ENCODE measurements at places on chromosomes 6 and 20. TPM values are rescaled to one million over a fixed set of nuclear protein-coding genes. Genes with fewer than 3 reads are reported as not detected.

Gene PFDN6
- 22.1 TPM for total RNA-seq

GRCh38 chr20:3751675-3752385, 15.7 kb downstream of the ADISSP start:
- no peak for DNase-seq

DNA sequence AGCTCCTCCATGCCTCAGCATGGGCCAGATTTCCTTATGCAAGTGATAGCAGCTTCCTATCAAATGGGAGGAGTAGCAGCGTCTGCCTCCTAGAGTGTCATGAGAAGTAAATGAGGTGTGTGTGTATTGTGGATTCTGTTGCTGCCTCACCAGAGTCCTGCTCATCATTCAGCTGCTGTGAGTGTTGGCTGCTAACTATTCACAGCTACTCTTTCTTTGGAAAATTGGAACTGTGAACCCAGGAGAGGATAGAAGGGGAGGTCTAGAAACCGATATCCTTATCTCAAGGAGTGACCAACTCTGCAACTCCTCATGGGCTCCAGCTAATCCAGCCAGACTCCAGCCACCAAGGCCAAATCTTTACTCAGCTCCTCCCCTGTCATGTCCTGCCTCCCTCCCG, 63.3 kb downstream of the TOX2 start:
- no peak for DNase-seq

GRCh38 chr6:85983032-85983659, 340.5 kb upstream of the SYNCRIP start:
- no peak for DNase-seq

Gene HEY2
- total RNA-seq = not detected

- DNase-seq = no peak
Measured at GRCh38 chr6:91487696-91488392, 901.0 kb upstream of the MAP3K7 start.

DNA sequence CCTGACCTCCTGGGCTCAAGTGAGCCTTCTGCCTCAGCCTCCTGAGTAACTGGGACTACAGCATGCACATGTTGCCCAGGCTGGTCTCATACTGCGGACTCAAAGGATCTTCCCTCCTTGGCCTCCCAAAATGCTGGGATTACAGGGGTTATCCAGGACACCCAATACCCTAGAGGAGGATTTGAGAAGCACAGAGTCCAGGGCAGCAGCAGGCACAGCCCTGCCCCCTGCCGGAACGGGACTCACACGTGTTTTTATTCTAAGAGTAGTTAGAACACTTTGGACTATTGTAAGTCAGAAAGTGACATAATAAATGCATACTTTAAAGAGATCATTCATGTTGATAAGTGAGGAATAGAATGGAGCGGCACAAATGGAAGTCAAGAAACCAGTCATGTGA, 80.2 kb downstream of the C6orf118 start:
- no peak for DNase-seq

- DNase-seq = no peak
Measured at GRCh38 chr6:104186831-104187230, 672.9 kb downstream of the HACE1 start.

DNA sequence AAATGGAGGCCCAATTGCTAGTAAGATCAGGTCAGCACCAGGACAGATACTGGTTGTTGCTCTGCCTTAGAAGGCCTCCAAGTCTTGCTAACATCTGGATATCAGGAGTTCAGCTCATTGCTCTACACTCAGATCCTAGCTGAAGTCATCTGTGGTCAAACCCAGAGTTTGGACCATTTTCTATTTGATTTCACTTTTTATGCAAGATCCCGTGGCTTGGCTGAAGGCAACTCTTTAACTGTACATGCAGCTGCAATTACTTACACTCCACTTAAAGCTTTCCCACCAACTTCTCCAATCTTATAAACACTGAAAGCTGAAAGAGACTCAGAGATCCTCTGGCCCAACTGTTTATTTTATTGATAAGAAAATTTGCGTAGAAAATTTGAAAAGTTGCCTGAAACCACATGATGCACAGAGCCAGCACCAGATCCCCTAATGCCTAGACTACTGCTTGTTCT, 2.7 kb downstream of the SLC17A2 start:
- DNase-seq = no peak

Gene GABBR1
- total RNA-seq = 5.4 TPM

Gene C6orf141
- total RNA-seq = 42.3 TPM

GRCh38 chr6:6008648-6009421, 2.1 kb upstream of the NRN1 start:
- DNase-seq = peak; percentile 84

DNA sequence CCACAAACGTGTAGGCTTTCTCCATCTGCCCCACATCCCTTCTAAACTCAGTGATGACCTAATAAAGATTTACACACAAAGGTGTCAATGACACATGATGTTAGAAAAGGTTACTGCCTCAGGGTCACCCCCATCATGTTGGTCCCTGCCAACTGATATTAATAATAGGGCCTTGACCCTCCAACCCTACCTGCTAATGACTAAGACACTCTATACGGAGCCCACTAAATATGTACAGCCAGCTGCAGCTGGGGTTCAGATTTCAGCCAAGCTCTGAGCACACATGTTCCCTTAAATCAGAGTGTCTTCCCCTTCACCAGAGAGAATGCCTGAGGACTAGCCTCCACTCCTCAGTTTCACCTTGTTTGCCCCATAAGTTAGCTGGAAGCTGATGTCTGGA, 67.4 kb upstream of the SNRPB2 start:
- DNase-seq = no peak

Gene RWDD2A
- total RNA-seq = 4.4 TPM

DNA sequence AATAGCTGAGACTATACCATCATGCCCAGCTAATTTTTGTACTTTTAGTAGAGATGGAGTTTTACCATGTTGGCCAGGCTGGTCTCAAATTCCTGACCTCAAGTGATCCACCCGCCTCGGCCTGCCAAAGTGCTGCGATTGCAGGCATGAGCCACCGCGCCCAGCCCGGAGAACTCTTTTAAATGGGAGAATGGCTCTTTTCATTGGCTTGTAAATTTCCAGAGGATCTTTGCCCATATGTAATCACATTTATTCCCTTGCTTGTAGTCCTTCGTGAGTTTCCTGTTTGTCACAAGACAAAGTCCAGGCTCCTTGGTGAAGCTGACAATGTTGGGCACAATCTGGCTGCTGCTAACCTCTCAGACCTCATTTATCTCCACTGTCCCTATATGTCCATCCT, 135.1 kb downstream of the CEP57L1 start:
- no peak for DNase-seq

Gene OSER1
- total RNA-seq = 39.6 TPM

DNA sequence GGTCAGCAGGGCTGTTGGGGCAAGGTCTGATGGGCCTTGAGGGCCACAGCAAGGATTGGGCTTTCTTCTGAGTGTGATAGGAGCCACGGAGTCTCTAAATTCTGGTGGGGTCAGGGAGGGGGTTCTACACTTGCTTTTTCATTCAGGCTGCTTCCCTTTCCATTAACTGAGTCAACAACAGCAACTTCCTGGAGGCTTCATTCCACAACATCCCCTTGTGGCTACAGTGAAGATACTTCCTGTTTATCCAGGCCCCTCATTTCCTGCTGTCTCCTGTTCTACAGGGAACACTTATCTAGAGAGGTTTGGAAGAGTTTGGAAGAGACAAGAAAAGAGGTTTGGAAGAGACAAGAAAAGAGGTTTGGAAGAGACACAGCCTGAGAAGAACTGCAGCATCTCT, 144.8 kb upstream of the ENPP5 start:
- DNase-seq = no peak

- peak; percentile 37 for DNase-seq
Measured at GRCh38 chr6:111441678-111442243, 41.3 kb downstream of the REV3L start.

Gene WFDC9
- total RNA-seq = not detected

GRCh38 chr20:43680981-43681380, 14.1 kb downstream of the MYBL2 start:
- DNase-seq = no peak

Gene PEX6
- 45.8 TPM for total RNA-seq

- no peak for DNase-seq
Measured at GRCh38 chr20:38537176-38537575, 43.8 kb upstream of the ADIG start.

Gene BMP2
- total RNA-seq = 23.1 TPM

DNA sequence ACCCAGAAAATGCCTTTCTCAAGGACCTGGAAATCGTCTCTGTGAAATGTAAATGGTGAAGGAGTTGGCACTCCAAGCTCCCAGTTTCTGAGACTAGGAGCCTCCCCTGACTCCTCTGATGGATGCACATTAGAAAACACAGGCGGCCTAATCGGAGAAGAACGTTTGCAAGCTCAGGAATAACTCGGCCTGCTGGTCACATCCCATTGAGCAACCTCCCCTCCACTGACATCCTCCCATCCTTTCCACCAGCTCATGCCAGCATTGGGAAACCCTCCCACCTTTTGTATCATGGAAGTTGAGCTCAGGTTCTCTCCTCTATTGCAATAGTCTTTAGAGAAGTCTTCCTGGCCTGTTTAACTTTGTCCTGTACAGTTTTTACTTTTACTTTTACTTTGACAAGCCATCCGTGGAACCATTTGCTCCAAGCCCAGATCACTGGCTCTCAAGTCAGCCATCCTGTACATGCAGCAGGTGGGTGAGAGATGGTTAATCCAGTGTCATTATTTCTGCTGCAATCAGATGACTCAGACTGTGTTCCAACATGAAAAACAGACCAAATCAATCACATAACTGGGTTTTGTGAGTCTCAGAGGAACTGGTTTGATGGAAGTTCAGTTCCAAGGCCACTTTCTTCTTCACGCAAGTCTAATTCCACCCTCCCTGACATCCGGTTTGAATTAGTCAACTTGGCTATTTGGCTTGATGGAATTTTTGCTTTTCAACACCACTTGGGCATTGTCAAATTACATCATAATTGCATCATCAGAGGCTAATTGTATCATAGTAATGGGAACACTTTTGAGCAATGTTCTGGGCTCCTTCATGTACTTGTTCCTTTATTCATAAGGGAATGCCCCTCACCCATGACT, 619.4 kb upstream of the CDH4 start:
- no peak for DNase-seq

DNA sequence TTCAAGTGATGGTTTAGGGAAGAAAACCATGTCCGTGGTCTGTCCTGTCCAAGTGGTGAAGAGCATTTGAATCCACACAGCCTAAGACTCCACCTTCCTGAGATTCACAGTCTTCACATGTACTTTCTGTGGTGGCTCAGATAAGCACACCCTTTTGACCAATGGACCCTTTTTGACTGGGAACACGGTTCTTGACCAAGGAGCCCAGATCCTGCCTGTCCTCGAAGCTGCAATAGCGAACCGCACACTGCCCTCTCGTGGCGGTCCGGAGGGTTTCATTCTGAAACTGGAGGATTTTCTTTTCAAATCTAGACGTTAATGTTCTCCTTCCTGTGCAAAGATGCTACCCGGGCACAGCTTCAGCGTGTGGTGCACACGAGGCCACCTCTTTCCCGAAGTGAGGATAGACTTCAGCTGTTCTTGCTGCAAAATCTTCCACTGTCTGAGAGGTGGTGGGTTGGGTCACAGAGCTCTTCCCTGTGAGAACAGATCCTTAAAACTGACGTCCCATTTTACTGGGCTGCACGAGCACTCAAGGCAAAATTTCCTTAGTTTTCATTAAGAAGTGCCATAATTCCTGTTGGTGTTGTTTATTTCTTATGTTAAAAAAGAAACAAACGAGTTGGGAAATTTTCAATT, 90.5 kb downstream of the SYNJ2 start:
- DNase-seq = peak; percentile 87

- no peak for DNase-seq
Measured at GRCh38 chr6:152246554-152247337, 390.4 kb downstream of the SYNE1 start.

GRCh38 chr20:56628873-56629463, at the start of gene TFAP2C:
TFAP2C (plus strand) TSS chr20:56629306; CDS start chr20:56629545, 239 bp downstream.
- no peak for DNase-seq

Gene ZSCAN12
- total RNA-seq = 5.1 TPM

Gene HLA-DRB1
- total RNA-seq = not detected

GRCh38 chr20:31949877-31950646, 1.8 kb downstream of the PDRG1 start:
- DNase-seq = peak; percentile 2

DNA sequence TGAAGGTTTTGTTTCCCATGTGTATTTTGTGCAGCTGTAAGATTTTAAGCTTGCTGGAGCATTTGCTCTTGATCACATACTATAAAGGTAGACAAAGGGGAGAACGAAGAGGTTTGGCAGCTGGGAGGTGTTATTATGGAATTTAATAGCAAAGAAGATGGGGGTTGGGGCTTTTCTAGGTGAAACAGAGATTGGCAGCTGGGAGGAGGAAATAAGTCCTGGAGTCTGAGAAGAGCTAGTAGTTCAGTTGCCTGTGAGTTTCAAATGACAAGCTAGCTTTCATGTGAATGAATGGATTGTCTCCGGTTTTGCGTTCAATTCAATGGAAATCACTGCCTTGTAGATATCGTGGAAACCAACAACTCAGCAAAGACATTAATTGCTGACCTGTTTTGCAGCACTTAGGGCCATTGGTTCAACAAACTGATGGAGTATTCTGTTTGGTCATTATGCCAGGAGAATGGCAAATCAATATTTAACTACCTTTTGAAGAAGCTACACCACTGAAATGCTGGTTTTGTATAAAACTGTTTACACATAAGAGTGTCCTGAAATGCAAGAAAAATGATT, 38.1 kb upstream of the FLRT3 start:
- DNase-seq = no peak

DNA sequence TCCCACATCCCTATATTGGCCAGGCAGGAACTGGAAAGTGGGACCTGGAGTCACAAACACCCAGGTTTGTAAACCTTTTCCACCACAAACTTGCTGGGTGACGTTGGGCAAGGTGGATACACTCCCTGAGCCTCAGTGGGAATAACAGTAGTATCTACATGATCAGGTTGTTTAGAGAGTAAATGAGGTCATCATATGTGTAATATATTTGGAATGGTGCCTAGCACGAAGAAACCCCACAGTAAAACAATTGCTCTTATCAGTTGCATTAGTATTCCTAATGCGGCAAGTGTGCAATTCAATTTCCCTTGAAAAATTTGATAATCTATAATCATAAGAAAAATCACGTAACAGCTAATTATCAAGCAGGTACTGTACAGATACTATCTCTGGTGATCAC, 51.9 kb downstream of the HIVEP2 start:
- DNase-seq = peak; percentile 66

DNA sequence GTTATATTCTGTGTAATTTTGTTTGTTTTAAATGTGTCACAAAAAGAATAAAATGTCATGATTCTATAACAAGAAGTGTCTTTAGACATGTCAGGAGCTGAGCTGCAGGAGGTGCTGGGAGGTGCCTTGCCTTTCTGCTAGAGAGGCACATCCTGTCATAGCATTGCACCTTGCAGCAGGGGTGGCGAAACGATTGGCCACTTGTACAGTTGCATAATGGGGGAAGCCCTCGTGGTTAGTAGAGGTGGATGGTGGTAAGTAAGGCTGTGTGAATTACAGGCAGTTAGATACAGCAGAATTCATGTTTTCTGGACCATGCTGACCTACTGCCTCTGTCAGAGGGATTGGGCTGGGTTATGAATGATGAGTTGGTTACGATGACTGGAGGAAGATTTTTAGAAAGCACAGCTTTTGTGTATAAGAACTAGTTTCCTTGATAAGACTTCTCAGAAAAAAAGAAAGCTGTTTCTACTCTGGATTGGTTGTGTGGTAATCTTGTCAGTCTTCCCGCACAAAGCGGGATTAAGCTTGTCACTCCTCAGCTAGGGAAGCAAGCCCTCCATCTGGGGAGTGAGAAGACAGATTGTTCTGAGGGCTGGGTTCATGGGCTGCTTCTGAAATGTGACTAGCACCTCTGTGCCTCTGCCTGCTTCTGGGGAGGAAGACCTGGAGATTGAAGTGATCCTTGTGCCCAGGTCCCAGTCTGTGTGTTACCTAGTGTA, 74.9 kb downstream of the FOXO3 start:
- DNase-seq = no peak
